ENCODE measurements at places on chromosomes 5 and 9. TPM values are rescaled to one million over a fixed set of nuclear protein-coding genes. Genes with fewer than 3 reads are reported as not detected.
A peak's percentile ranks its signal among the peaks of the same experiment; 100 is the strongest.

- no peak overlapping the region for H3K4me3 ChIP-seq
- H3K27me3 ChIP-seq: no peaks in the 10 kb centered on the region
- H3K27ac ChIP-seq: no peak overlapping the region
- no peaks in the 10 kb centered on the region for H3K4me1 ChIP-seq
- H3K36me3 ChIP-seq: no peaks in the 10 kb centered on the region
These were observed 27.7 kb upstream of the QSOX2 start for GRCh38 chr9:136273244-136273865.

- H3K27ac ChIP-seq: no peak overlapping the region
- no peak overlapping the region for H3K4me3 ChIP-seq
- no peak for DNase-seq
- no peaks in the 10 kb centered on the region for H3K27me3 ChIP-seq
- H3K36me3 ChIP-seq: no peaks in the 10 kb centered on the region
- no peaks in the 10 kb centered on the region for H3K4me1 ChIP-seq
These were observed 29.5 kb downstream of the LAMC3 start for GRCh38 chr9:131038256-131039128.

DNA sequence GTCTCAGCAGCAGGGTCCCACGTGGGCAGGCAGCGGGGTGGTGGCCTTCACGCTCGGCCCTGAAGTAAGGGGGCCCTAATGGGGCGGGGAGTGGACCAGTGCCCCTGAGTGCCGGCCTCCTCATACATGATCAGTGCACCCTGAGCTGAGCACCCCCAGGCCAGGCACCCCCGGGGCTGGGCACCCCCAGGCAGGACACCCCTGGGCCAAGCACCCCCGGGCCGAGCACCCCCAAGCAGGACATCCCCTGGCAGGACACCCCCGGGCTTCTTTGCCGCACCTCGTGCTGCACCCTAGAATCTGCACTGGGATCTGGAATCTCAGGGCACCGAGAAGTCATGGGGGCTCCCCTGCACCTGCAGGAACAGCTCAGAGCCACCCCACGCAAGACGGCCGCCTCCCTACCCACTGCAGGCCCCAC is 51.4 kb downstream of the EXD3 start:
- H3K36me3 ChIP-seq: no peaks in the 10 kb centered on the region
- H3K27me3 ChIP-seq: no peaks in the 10 kb centered on the region
- no peak overlapping the region for H3K4me3 ChIP-seq
- H3K4me1 ChIP-seq: no peaks in the 10 kb centered on the region
- no peak for DNase-seq

DNA sequence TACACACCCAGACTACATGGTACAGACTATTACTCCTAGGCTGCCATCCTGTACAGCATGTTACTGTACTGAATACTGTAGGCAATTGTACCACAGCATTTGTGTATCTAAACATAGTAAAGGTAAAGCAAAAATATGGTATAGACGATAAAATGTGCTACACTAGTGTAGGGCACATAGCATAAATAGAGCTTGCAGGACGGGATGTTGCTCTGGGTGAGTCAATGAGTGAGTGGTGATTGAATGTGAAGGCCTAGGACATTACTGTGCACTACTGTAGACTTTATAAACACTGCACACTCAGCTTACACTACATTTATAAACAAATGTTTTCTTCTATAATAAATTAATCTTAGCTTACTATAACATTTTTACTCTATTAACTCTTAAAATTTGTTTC is 25.6 kb downstream of the ANKRD55 start:
- H3K27ac ChIP-seq: no peak overlapping the region
- H3K36me3 ChIP-seq: no peaks in the 10 kb centered on the region
- no peak for DNase-seq
- H3K4me1 ChIP-seq: peaks cover 5% of the 10 kb centered on the region

- no peaks in the 10 kb centered on the region for H3K27me3 ChIP-seq
- DNase-seq: peak; percentile 18
- no peaks in the 10 kb centered on the region for H3K4me1 ChIP-seq
- peaks cover 27% of the 10 kb centered on the region for H3K36me3 ChIP-seq
These were observed 34.2 kb downstream of the IPPK start for GRCh38 chr9:92635760-92636159.

- DNase-seq: peak; percentile 81
- peak overlapping the region; percentile 95 for H3K27ac ChIP-seq
- peak overlapping the region; percentile 63 for H3K4me3 ChIP-seq
These were observed 21.3 kb upstream of the ZNF782 start for GRCh38 chr9:96875461-96876142.

DNA sequence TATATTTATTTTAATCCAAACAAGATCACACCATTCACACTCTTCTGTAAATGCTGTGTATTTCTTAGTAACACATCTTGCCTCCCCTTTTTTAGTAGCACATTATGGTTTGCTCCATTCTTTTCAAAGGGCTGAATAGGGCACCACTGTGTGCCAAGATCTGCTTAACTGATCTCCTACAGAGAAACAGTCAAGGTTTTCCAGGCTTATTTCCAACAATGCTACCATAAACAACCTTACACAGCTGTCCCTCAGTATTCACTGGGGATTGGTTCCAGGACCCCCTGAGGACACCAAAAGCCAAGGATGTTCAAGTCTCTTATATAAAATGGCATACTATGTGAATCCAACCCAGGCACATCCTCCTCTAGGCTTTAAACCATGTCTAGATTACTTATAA is 16.5 kb downstream of the GOLM1 start:
- H3K4me1 ChIP-seq: peaks cover 8% of the 10 kb centered on the region
- no peak overlapping the region for H3K4me3 ChIP-seq
- no peaks in the 10 kb centered on the region for H3K36me3 ChIP-seq
- no peak overlapping the region for H3K27ac ChIP-seq
- no peaks in the 10 kb centered on the region for H3K27me3 ChIP-seq
- no peak for DNase-seq

DNA sequence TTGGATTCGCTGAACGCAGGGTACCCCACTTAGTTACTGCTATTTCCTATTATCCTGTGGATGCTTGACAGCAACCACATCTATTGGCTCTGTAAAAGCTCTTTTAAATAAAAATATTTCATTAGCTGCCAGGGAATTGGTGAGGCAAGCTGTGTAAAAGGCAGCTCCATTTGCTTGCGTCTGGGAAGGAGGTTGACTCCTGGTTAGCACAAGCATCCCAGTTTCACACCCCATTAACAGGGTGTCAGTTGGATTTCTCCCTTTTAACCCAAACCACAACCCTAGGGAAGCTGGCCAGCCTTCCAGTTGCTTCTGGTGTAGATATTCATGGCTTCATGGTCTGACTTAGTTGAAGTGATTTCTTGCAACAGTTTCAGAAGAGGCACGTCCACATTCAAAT is 151.0 kb downstream of the GPBP1 start:
- no peaks in the 10 kb centered on the region for H3K4me1 ChIP-seq
- no peak for DNase-seq
- no peak overlapping the region for H3K4me3 ChIP-seq
- no peaks in the 10 kb centered on the region for H3K36me3 ChIP-seq
- no peak overlapping the region for H3K27ac ChIP-seq

- peaks cover 69% of the 10 kb centered on the region for H3K36me3 ChIP-seq
- H3K27ac ChIP-seq: no peak overlapping the region
- H3K27me3 ChIP-seq: no peaks in the 10 kb centered on the region
- H3K4me1 ChIP-seq: no peaks in the 10 kb centered on the region
- H3K4me3 ChIP-seq: no peak overlapping the region
These were observed 42.0 kb downstream of the CSF1R start for GRCh38 chr5:150044329-150044681.

GRCh38 chr9:134236001-134236421 is 71.6 kb upstream of the RNU6ATAC start:
- no peaks in the 10 kb centered on the region for H3K4me1 ChIP-seq
- peaks cover 3% of the 10 kb centered on the region for H3K27me3 ChIP-seq
- H3K4me3 ChIP-seq: no peak overlapping the region
- no peak for DNase-seq
- H3K36me3 ChIP-seq: no peaks in the 10 kb centered on the region

GRCh38 chr5:4233671-4234070 is 638.0 kb downstream of the IRX1 start:
- H3K27me3 ChIP-seq: no peaks in the 10 kb centered on the region
- no peak overlapping the region for H3K4me3 ChIP-seq
- H3K36me3 ChIP-seq: no peaks in the 10 kb centered on the region
- no peak overlapping the region for H3K27ac ChIP-seq

DNA sequence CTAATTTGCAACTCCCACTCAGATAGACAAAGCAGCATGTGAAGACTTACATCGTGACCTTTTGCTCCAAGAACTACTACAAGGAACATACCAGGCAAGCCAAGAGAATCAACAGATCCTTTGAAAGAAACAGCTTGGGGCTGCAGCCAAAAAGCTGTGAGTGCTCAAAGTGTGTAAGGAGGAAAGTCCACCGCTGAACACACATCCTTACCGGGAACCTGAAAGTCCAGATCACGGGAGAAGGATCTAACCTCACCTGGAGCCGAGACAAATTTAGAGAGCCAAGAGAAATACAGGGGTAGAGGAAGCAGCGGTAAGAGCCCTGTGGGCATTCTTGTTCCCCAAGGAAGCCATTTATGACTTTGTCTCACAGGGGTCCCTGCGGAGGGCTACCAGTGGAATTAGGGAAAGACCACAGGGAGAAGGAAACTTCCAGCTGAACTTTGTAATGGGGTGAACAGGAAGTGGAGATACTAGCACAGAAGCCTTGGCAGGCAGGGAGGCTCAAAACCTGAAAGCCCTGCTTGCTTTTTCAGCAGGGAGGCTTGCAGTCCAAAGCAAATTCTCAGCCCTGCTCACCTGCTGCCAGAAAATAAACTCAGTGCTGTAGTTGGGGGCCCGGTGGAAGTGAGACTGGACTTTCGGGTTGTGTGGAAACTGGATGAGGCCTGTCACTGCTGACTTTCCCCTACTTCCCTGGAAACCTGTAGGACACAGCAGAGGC is 350.2 kb downstream of the DTWD2 start:
- H3K27me3 ChIP-seq: no peaks in the 10 kb centered on the region
- no peak for DNase-seq
- H3K27ac ChIP-seq: no peak overlapping the region

- H3K4me1 ChIP-seq: peaks cover 3% of the 10 kb centered on the region
These were observed 22.9 kb upstream of the ROPN1L start for GRCh38 chr5:10418654-10419345.

- no peak for DNase-seq
- no peaks in the 10 kb centered on the region for H3K36me3 ChIP-seq
- H3K4me3 ChIP-seq: no peak overlapping the region
- H3K27me3 ChIP-seq: no peaks in the 10 kb centered on the region
These were observed 248.9 kb downstream of the DOCK8 start for GRCh38 chr9:463455-464171.

GRCh38 chr9:96459268-96460007 is 9.5 kb downstream of the HABP4 start:
- no peak for DNase-seq
- no peak overlapping the region for H3K27ac ChIP-seq
- no peaks in the 10 kb centered on the region for H3K27me3 ChIP-seq
- no peak overlapping the region for H3K4me3 ChIP-seq

GRCh38 chr9:92147852-92148180 is 32.6 kb upstream of the SPTLC1 start:
- H3K36me3 ChIP-seq: no peaks in the 10 kb centered on the region
- H3K27me3 ChIP-seq: no peaks in the 10 kb centered on the region
- no peak for DNase-seq
- no peaks in the 10 kb centered on the region for H3K4me1 ChIP-seq

DNA sequence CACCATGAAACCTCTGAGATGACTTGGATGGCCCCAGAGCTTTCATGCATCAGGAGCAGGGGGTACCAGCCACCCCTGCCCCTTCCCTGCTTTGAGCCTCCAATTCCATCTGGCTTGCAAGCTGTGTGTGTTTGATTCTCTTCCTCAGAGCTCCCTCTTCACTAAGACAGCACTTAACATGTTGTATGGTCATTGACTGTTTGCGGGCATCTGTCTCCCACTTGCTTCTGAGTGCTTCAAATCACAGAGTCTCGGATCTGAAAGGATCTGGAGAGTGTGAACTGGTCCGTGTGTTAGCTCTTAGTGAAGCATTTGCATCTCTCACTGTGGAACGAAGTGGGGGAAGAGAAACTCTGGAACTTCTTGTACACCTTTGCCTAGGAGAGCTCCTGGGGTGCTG is 7.1 kb upstream of the CPLX2 start:
- no peak for DNase-seq
- H3K27ac ChIP-seq: no peak overlapping the region
- H3K4me3 ChIP-seq: no peak overlapping the region
- no peaks in the 10 kb centered on the region for H3K27me3 ChIP-seq
- H3K36me3 ChIP-seq: no peaks in the 10 kb centered on the region

- no peak overlapping the region for H3K4me3 ChIP-seq
- no peak overlapping the region for H3K27ac ChIP-seq
- H3K4me1 ChIP-seq: peaks cover 11% of the 10 kb centered on the region
- no peaks in the 10 kb centered on the region for H3K36me3 ChIP-seq
- DNase-seq: no peak
These were observed 10.8 kb downstream of the FNIP1 start for GRCh38 chr5:131786036-131786435.

DNA sequence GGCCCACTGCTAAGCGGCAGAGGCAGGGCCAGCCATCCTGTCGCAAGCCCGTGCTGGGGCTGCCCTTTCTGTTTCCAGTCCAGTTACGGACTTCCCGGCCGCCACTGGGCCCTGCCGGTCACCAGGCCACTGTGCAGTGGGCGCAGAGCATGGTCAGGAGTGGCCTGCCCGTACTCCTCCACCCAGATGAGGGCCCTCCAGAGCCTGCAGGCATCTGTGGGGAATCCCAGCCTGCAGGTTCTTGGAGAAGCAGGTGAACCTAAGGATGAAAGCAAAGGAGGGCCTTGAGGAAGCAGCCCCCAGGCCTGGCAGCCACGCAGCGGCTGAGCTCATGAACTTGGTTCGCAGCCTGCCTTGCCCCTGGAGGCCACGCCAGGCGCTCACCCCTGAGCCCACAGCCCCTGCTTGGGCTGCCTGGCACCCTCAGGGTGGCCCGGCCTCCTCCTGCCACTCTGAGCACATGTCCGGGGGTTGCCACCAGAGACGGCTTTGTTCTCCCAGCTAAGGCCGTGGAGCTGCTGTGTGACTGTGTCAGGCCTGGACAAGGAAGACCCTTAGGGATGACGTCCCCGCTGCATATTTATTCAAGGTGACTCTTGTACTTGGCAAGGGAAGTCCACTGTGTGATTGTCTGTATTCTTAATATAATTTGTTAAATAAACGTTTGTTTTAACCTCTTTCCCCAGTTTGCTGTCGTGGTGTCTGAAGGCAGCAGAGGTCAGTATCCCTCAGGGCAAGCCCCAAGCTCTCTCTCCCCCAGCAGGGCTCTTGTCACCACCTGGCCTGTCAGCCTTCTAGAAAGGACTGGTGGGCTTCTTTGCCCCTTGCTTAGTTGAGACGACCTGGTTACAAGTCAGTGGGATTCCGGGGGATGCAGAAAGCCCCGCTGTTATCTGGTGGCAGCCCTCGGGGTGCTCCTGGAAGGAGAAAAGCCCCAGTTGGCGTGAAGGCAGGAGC is 107.1 kb upstream of the LMX1B start:
- H3K4me3 ChIP-seq: no peak overlapping the region
- H3K36me3 ChIP-seq: no peaks in the 10 kb centered on the region
- H3K27ac ChIP-seq: no peak overlapping the region
- no peak for DNase-seq

- H3K4me1 ChIP-seq: no peaks in the 10 kb centered on the region
- no peak overlapping the region for H3K4me3 ChIP-seq
- H3K36me3 ChIP-seq: no peaks in the 10 kb centered on the region
- H3K27me3 ChIP-seq: no peaks in the 10 kb centered on the region
- H3K27ac ChIP-seq: no peak overlapping the region
These were observed 48.4 kb downstream of the PTBP3 start for GRCh38 chr9:112285056-112285455.

ZNF354B gene
- 15.7 TPM for polyA plus RNA-seq

MPDZ gene
- 8.1 TPM for polyA plus RNA-seq

SLC34A3 gene
- 0.42 TPM for polyA plus RNA-seq

LCP2 gene
- polyA plus RNA-seq: 2.6 TPM

PDE8B gene
- polyA plus RNA-seq: 11.9 TPM

DOLPP1 gene
- 7.1 TPM for polyA plus RNA-seq

SIGMAR1 gene
- 18.3 TPM for polyA plus RNA-seq

RFESD gene
- 2.8 TPM for polyA plus RNA-seq

CCDC180 gene
- polyA plus RNA-seq: 7.2 TPM
